ENCODE measurements at places on chromosomes 2 and 18. TPM values are rescaled to one million over a fixed set of nuclear protein-coding genes. Genes with fewer than 3 reads are reported as not detected.

Gene LYG2
- total RNA-seq, result not detected

Gene MOCOS
- 0.64 TPM for total RNA-seq

Gene CHRND
- not detected for total RNA-seq

- DNase-seq, result no peak
- peaks cover 27% of the 10 kb centered on the region for H3K36me3 ChIP-seq
- H3K4me1 ChIP-seq, result peaks cover 9% of the 10 kb centered on the region
- no peaks in the 10 kb centered on the region for H3K27me3 ChIP-seq
- H3K27ac ChIP-seq, result no peak overlapping the region
These were observed 117.9 kb downstream of the PTRHD1 start for GRCh38 chr2:24675338-24675737.

- H3K4me3 ChIP-seq, result no peak overlapping the region
- H3K27me3 ChIP-seq, result no peaks in the 10 kb centered on the region
- no peaks in the 10 kb centered on the region for H3K4me1 ChIP-seq
- no peak for DNase-seq
These were observed 74.8 kb upstream of the ST6GAL2 start for GRCh38 chr2:106960683-106961161.

- H3K36me3 ChIP-seq, result no peaks in the 10 kb centered on the region
- DNase-seq, result no peak
- no peak overlapping the region for H3K27ac ChIP-seq
- peaks cover 9% of the 10 kb centered on the region for H3K4me1 ChIP-seq
- H3K4me3 ChIP-seq, result no peak overlapping the region
These were observed 28.5 kb upstream of the PPP3R1 start for GRCh38 chr2:68280796-68281195.

- H3K27me3 ChIP-seq, result peaks cover 63% of the 10 kb centered on the region
- DNase-seq, result no peak
- no peaks in the 10 kb centered on the region for H3K36me3 ChIP-seq
- H3K4me1 ChIP-seq, result no peaks in the 10 kb centered on the region
- no peak overlapping the region for H3K4me3 ChIP-seq
These were observed 94.6 kb downstream of the PMAIP1 start for GRCh38 chr18:59994357-59994756.

Data from activated CD8-positive, alpha-beta memory T cell treated with anti-CD3 and anti-CD28 coated beads, Interleukin-2, amount 10 ng/mL, durations not matched to agents 7 days and 5 days (primary cell).